ENCODE measurements at places on chromosomes 6 and 20.

DNA sequence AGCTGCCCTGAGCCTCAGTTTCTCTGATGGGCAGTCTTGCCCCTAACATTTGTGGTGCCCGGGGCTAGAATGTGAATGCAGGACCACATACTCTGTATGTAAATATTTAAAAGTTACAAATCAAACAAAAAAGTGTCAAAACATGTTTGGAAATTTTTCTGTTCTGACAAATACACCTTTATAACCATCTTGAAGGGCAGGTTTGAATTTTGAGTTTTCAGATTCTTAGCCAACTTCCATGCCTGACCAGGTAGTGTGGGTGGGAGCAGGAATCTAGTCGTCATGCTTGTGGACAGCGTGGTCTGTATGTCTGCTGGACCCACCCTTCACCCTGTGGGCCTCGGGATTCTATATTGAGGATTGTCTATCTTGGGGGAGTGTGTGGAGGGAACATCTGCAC is 325.1 kb downstream of the SOX4 start:
- DNase-seq, result no peak

DNA sequence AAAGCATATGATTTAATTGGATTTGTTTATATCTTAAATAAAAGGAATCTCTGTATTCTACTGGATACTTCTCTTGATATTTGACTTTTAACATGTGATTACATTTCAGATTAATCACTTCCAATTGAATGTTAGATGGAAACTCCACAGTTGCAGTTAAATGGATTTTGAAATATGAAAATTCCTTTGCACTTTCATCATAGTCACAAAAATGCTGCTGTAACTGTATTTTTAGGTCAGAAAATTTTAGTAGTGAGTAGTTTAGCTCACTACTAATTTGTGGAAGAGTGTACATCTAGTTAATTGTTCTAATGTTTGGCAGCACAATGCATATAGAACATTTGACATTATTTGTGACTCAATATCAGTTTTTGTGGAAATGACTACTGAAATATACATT is 26.8 kb downstream of the PTCHD4 start:
- DNase-seq, result no peak

GRCh38 chr6:122995921-122996793 is at the start of gene CLVS2:
TSS of gene CLVS2 (plus strand) at chr6:122996235. CDS start at chr6:122997778, 1,543 bp downstream.
- DNase-seq, result no peak

GRCh38 chr20:982754-983153 is 19.4 kb downstream of the RSPO4 start:
- no peak for DNase-seq

DNA sequence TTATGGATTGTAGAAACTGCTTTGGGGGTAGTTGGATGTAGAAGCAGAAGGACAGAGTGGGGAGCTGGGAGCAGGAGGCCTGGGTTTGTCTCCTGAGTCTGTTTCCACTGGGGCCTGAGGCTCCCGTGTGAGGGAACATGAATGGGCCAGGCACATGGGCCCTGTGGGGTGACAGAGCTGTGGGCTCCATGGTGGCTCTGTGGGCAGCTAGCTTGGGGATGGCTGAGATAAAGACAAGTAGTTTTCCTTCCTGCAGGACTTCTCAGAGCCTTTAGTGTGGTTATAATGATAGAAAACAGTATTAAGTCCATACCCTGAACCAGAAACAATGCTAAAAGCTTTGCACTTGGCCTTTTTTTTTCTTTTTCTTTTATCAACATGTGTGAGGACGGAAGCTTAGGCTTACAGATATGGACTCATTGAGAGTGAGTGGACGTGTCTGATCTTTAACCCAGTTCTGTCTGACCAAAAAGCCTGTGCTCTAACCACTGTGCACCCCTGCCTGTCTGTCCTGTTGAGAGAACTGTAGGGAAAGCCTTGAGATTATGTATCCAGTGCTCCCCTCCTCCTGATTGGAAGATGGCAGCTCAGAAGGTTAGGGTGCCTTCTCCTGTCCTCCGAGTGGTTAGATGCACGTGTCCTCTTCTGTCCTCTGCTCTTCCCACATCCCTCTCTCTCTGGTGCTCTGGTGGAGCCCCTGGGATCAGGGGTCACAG is 98.3 kb downstream of the CDH26 start:
- no peak for DNase-seq

DNA sequence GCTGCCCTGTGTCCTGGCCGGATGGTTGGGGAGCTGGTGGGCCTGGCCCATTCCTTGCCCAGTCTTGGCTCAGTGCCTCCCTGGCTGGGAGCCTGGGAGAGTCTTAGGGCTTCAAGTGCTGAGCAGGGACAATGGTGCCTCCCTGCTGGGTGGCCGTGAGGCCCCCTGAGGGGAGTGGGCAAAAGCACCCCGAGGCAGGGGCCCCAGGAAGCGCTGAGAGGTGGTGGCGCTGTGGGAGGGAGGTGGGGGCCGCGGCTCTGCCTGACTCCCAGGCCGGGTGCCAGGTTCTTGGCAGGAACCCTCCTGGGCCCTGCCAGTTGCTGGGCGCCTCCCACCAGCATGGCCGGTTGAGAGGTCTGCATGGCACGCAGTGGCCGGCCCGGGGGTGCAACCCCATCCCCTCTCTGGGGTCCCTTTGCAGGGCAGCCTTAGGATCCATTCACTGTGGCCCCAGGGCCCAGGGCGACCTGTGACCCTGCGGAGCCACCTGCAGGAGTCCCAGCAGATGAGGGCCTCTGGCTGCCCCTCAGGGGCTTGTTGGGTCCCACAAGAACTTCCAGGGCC is 9.2 kb upstream of the RPS21 start:
- DNase-seq, result no peak

GRCh38 chr20:18066421-18067333 is 9.0 kb upstream of the OVOL2 start:
- DNase-seq, result no peak

GRCh38 chr6:14616656-14617055 is 499.1 kb downstream of the CD83 start:
- no peak for DNase-seq

DNA sequence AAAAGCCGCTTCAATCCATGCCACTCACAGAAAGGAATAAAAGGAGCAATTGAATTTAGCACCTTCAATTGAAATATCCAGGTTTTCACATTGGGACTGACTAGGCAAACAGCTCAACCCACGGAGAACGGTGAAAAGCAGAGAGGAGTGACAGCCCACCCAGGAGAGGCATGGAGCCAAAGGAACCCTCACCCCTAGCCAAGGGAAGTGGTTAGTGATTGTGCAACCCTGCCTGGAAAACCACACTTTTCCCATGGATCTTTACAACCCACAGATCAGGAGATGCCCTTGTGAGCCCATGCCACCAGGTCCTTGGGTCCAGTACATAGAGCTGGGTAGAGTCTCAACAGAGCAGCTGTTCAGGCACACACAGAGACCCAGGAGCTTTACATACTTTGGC is 911.8 kb downstream of the EPHA7 start:
- DNase-seq, result no peak

GRCh38 chr6:47792216-47792733 is 10.4 kb downstream of the OPN5 start:
- DNase-seq, result no peak

- no peak for DNase-seq
Observed at GRCh38 chr20:13102237-13102636, 93.5 kb downstream of the SPTLC3 start.
